ENCODE measurements at places on chromosomes 1 and 21.

DNA sequence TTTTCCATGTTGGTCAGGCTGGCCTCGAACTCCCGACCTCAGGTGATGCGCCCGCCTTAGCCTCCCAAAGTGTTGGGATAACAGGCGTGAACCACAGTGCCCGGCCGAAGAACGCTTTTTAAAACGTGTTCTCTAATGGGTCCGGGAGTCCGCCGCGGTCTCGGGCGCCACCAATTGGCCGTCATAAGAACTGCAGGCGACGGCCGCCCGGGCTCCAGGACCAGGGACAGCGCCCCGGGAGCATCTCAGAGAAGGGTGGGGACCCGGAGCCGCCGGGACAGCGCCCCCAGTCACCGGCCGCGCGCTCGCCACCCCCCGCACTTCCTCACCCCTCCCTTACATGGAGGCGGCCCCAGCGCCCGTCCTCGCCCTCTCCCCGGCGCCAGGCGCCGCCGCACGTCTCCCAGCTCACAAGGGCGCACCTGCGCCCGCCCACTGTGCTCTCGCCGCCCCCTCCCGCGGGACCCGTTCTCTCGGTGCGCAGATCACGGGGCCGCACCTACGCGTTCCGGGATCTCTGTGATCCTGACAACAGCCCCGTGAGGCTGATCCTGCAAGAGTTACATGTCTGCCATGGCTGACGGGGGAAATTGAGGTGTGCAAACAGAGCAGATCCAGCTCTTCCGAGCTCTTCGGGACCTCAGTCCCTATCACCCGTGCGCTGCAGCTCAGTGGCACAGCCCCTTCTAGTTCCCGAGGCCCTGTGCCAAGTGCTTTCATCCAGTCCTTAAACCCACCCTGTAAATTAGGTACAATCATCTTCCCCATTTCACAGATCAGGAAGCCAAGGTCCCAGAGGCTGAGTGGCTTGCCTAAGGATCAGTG, 9.8 kb downstream of the RAP1GAP start:
- peak; percentile 76 for DNase-seq

DNA sequence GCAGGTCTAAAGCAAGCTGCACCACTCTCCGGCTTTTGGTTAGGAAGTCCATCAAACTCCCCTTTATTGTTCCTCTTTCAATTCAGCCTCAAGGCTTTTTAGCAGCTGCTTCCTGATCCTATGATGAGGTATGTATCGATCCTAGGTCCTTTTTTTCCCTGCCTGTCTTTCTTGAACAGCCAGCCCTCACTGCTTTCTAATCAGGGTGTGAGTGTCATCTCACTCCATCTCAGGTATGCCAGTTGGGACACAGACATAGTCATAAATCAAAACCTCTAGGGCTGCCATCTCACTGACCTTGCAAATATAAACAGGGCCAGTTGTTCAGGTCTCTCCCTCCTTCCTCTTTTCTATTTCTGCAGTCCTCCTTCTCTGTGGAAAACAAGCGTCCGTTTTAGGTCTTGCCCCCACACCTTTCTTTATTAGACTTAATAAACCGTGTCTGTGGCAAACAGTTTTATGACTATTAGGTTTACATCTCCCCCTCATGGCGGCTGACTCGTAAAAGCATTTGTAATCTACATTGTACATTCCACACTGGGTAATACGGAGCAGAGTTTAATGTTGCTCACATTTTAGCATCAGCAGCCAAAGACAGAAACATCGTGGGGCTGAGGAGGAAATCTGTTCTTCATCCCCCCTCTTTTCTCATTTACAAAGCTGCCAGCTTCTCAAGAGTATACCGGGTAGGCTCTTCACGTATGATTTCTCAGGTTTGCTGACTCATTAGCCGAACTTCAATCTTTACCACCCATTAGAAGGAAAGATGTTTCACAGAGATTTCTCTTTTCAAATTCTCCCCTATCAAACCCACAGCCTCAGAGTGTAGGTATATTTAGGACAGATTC, 11.6 kb downstream of the STYXL2 start:
- DNase-seq, result no peak

DNA sequence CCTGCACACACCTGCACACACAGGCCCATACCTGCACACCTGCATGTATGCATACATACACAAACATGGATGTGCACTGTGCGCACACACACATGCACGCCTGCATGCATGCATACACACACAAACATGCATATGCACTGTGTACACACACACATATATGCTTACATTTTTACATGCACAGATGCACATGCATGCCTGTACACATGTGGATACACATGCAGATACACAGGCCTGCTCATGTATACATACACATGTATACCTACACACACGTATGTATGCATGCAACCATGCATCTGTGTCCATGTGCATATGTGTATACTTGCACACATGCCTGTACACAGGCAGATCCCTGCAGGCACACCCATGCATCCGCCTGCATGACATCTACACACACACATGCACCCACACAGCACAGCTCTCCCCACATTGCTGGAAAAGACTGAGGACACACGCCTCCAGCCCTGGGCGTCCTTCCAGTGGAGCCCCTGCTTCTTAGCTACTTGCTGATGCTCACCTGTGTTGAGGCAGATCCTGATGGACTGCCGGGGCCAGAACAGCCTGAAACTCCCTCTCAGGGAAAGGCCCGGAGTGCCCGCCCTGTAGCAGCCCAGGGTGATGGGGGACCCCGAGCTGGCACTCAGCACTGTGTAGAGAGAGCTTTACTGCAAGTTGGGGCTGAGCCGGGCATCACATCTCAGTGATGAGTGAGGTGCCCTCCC, 28.6 kb downstream of the KRTAP10-1 start:
- no peak for DNase-seq

- no peak for DNase-seq
Observed at GRCh38 chr1:8554956-8555534, 237.1 kb downstream of the SLC45A1 start.

- DNase-seq, result no peak
Observed at GRCh38 chr1:31814631-31815306, 1.1 kb downstream of the SPOCD1 start.

DNA sequence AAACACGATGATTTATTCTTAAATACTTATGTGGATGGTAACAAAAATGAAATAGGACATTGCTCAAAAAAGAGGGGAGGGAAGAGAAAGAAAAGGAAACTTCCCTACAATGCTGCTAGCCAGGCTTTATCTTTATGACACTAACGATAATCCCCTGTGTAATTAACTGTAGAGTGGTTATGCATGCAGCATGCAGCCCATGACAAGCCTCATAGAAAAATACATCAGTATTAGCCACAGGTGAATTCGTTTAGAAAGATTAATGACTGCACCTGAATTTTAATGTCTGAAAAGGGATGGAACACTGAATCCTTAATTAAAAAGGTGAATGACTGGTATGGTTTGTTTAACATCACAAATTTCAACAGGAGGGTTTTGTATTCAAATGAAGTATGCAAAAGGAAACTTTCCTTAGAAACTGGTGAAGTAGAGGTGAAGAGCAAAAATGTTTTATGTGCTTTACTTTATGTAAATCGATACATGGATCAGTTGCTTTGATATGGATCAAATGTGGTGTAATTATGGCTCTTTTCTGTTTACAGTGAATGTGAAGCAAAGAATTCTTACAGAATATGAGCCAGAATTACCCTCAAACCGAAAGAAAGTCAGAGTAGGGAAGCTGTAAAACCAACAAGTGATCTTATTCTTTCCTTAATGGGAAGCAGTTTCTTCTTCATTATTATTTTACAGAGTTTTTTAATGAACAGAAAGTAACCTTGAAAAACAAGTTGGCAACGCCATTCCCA, 569.6 kb upstream of the ADGRL2 start:
- no peak for DNase-seq

- DNase-seq, result no peak
Observed at GRCh38 chr1:165376811-165377311, 20.3 kb upstream of the LMX1A start.

GRCh38 chr1:207644166-207644851, 624 bp upstream of the CR1L start:
- no peak for DNase-seq

DNA sequence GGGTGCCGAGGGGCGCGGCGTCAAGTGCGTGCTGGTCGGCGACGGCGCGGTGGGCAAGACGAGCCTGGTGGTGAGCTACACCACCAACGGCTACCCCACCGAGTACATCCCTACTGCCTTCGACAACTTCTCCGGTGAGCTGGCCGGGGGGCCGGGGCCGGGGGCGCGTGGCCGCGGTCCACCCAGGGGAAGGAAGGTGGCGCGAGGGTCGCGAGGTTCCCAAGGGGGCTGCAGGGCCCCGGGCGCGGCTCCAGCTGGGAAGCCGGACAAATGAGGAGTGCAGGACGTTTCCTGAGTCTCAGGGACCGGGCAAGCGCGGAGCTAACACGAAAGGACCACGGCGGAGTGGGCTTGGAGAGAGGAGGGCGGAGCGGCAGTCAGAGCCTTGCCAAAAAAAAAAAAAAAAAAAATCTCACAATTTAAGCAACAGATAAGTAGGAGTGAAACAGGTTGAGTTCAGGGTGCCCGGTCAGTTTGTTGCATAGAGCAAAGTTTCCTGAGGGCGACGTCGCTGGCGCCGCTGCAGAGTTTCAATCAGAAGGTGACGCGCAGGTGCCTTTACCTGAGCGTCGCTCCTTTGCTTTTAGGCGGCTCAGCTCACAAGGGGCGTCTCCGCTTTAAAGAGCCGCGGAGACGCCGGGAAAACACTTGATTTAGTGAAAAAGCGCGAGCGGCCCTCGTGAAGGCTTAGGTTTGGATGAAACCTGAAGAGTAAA, 750 bp downstream of the RHOU start:
- peak; percentile 62 for DNase-seq
